ENCODE measurements at places on chromosomes 11 and 22.

DNA sequence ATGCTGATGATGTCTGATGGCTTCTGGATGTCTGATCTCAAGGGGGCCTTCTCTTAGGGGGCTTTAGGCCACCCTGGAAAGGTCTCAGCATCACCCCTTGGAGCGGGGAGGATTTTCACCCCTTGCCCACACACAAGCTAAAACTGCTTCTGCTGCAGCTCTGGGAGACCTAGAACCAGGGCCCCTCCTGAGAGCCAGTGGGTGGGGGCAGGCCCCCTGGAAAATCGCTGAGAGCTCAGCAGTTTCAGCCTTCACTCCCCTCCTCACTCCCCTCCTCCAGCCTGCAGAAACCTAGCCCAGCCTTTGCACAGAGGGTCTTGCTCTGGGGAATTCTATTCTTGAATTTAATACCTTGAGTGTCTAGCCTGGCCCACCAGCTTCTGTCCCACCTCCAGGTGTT, 17.2 kb downstream of the CD6 start:
- DNase-seq: no peak

DNA sequence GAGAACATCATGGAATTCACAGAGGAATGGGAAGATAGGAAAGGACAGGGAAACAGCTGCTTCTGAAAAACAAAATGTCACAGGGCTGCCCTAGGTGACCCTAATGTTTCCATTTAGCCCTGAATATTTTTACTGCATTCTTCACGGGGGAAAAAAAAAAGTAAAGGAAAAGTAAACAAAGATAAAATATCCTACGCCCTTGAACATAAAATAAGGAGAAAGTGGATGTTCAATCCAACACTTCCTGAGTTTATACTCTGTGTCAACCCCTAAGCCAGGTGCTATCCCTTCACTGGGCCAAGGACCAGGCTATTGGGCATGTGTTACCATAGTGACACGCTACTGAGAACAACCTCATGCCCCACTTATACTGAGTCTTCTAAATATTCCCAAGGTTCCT, 84.7 kb downstream of the FAM76B start:
- no peak for DNase-seq

DNA sequence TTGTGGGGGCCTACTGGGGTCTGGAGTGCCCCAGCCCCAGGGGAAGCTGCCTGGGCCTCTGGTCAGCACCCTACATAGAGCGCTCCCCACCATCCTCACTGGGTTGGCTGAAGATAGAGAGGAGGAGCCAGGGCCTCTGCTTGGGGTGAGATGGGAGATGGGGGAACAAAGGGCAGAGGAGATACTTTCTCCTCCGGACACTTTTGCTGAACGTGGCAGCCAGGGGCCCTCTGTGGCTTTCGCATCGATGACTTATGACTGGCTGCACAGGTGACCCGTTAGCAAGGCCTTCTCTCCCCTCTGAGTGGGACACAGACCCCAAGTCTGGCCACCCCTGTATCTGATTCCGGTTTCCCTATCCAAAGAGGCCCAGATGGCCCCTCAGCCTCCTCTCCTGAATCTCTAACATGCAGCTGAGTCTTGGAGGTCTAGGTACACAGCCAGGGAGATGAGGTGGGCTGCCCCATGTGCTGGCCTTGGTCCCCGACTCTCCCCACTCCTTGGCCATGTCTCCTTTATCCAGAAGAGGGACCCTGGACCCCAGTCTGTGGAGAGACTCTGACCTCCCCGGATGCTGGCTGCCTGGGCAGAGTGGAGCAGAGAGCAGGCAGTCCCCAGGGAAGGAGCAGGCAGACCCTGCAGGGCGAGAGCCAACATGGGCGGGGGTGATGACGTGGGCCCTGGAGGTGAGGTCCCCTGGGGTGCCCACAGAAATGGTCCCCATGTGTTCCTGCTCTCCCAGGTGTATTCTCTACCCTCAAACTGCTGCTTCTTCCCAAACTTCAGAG, 59.3 kb upstream of the NECTIN1 start:
- no peak for DNase-seq

- DNase-seq: no peak
Observed at GRCh38 chr11:95284057-95285052, 53.4 kb upstream of the SESN3 start.

DNA sequence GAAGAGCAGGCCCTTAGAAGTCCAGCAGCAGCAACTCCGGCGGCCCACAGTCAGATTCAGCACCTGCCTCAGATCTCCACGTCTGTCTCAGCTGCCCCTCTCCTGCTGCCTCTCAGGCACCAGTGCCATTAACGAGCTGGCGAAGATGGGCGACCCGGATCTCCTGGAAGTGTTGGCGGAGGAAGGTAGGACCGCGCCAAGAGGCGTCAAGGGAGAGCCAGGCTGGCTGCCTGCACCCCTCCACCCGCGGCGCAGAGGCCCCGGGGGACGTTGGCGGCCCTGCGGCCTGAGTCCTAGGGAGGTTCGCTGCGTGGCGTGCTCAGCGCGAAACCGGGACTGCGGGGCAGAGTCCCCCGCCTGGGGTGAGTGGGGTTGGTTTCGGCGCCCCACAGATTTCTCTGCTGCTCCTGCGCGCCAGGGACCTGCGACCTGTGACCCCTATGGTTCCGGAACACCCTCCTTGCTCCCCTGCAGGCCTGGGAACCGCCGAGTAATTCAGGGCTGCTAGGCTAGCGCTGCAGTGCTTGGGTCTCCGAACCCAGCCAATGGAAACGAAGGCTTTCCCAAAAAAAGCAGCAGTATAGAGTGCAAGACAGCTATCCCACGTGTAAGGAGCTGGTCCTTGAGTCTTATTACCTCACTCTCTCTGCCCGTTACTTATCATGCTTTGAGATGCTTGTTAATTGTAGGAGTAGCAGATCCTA, 615 bp downstream of the ANO5 start:
- DNase-seq: no peak

GRCh38 chr22:37007651-37008050, 11.6 kb downstream of the TST start:
- DNase-seq: no peak

DNA sequence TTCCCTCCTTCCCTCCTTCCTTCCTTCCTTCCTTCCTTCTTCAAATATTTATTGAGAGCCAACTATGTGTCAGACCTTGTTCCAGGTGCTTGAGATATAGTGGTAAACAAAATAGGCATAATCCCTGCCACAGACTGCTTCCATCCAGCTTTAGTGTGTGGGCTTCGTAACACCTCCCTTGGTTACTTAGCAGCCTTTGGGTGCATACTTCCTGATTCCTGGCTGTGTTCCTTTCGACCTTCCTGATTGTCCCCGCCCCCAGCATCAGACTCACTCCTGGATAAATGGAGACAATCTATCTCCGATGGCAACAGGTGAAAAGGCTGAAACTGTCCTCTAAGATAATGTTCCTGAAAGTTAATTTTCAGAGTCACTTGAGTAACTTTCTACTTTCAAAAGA, 13.5 kb downstream of the CCDC81 start:
- DNase-seq: no peak

DNA sequence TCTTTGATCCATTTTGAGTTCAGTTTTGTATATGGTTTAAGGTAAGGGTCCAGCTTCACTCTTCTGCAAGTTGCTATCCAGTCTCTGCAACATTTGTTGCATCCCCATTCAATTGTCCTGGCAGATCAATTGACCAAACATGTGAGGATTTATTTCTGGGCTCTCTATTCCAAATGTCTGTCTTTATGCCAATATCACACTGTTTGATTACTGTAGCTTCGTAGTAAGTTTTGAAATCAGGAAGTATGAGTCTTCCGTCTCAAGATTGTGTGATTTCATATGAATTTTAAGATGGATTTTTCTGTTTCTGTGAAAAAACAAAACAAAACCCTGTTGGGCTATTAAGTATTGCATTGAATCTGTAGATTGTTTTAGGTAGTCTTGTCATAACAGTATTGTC, 17.0 kb downstream of the APLP2 start:
- DNase-seq: no peak

DNA sequence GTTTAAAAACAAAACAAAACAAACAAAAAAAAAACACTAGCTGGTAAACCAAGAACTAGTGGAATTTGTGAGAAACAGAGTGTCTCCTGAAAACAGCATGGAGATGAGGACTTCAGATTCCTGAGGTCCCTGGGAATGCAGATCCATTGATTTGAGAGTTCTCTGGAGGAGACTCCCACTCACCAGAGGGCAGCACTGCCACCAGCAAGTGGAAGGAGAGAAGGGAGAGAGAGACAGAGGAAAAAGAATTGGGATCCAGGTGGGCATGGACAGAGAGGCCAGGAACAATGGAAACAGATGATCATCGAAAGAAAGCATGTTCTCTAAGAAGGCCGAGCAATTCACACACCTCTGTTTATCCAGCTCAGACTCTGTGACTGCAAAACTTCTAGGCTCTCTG, 31.8 kb downstream of the ETS1 start:
- no peak for DNase-seq

- DNase-seq: no peak
Observed at GRCh38 chr11:119635041-119635740, 93.8 kb downstream of the NECTIN1 start.

DNA sequence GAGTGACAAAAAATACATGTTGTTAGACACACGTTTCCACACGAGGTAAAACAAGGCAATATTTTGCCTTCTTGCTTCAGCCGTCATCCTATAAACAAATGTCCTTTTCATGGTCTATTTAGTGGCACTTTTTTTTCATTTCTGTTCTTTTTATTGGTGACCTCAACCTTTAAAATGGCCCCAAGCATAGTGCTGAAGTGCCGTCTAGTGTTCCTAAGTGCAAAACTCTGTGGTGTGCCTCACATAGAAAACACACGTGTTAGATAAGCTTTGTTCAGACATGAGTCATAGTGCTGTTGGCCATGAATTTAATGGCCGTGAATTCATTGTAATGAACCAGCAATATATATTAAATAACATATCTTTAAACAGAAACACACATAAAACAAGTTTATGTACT, 15.6 kb downstream of the OVCH2 start:
- no peak for DNase-seq

DNA sequence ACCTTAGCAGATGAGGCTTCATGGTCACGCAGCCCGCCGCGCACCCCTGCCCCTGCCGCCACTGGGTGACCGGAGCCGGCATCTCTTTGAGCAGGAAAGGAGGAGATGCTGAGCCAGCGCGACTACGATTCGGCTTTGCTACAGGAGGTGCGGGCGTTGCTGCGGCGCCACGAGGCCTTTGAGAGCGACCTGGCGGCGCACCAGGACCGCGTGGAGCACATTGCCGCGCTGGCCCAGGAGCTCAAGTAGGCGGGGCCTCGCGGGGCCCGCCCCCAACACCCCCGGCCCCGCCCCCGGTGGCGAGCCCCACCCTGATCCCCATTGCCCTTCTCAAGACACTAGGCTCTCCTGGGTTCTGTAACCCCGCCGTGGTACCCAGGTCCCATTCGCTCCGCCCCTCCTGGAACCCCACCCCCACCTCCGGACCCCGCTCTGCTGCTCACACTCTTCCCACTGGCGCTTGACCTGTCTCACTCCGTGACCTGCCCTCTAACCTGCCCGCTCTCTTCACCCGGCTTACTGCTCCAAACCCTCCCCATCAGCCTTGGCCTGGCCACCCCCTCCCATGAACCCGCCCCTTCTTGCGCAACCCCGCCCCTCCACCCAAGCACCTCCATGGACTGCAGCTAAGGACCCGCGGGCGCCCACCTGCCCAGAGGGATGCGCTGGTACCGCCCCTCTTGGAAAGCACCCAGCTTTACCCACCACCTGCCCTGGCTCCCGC, 9.1 kb downstream of the CTSF start:
- DNase-seq: no peak

GRCh38 chr11:37613031-37613430, 1015.0 kb upstream of the RAG2 start:
- DNase-seq: no peak

- DNase-seq: no peak
Observed at GRCh38 chr22:30337461-30337778, 10.7 kb upstream of the TBC1D10A start.

GRCh38 chr11:104999721-105000120, 23.2 kb downstream of the CASP5 start:
- DNase-seq: no peak

GRCh38 chr11:128236506-128237498, 350.6 kb downstream of the ETS1 start:
- DNase-seq: no peak

- DNase-seq: no peak
Observed at GRCh38 chr11:2672553-2673249, 27.1 kb downstream of the KCNQ1OT1 start.
